ENCODE measurements at places on chromosomes 4 and X.

GRCh38 chrX:3659761-3660160 lies 53.7 kb downstream of the PRKX start:
- DNase-seq: no peak

- DNase-seq: no peak
These were observed 209.8 kb upstream of the NOCT start for GRCh38 chr4:138805736-138806135.

DNA sequence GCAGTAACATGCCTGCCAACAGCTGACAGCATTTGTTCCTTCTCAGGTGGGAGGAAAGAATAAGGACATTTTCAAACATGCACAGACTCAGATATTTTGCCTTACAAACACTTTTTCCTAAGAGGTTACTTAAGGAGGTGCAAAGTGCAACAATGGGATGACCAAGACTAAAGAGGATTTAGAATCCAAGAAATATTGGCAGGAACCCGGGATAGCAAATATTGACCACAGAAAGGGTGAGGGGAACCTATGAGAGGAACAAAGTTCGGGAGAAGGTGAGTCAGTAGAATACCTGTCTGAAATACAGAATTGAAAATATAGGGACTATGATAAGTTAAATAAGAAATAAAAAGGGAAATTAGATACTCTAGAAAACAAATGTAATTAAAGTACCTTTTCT lies 321.9 kb upstream of the EMCN start:
- no peak for DNase-seq

DNA sequence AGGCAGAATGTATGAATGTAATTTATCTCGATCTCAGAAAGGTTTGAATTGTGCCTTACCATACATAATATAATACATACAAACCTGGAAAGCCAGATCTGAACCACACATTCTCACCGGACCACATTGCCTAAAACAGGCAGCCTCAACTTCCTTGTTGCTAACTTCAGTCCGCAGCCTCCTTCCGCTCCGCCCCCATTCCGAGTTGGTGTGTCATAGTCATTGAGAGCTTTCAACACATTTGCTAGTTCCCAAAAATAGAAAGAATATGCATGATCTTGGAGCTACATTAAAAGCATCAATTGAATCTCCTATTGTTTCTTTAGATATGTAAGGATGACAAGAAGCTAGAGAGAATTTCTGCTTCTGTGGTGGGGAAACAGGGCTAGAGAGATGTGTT lies 127.2 kb downstream of the ARHGEF9 start:
- DNase-seq: no peak

DNA sequence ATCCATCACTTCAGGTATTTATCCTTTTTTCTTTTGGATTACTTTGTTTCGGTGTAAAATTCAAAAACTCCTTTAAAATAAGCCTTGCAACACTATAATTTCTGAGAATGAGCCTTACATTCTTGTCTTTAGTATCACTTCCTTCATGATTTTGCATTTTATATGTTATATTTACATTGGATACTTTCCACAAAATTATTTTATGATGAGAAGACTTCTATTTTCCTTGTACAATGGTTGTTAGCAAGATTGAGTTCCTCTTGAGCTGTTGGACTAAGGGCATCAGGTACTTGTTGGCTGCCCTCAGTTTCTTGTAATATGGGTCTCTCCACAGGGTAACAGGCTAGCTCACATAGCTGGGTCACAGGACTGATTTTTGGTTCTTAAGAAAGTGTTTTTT lies 22.7 kb upstream of the HPGDS start:
- DNase-seq: no peak

Data from T-helper 2 cell (primary cell).